ENCODE measurements at places on chromosomes 7 and 10.

GRCh38 chr10:86363833-86364490 lies 2.6 kb downstream of the GRID1 start:
- no peak for DNase-seq

GRCh38 chr10:72375585-72375984 lies 20.9 kb upstream of the DNAJB12 start:
- no peak for DNase-seq

GRCh38 chr10:129808092-129808983 lies 155.7 kb downstream of the EBF3 start:
- DNase-seq = no peak

- no peak for DNase-seq
Measured at GRCh38 chr7:70091362-70091761, 493.1 kb downstream of the AUTS2 start.

DNA sequence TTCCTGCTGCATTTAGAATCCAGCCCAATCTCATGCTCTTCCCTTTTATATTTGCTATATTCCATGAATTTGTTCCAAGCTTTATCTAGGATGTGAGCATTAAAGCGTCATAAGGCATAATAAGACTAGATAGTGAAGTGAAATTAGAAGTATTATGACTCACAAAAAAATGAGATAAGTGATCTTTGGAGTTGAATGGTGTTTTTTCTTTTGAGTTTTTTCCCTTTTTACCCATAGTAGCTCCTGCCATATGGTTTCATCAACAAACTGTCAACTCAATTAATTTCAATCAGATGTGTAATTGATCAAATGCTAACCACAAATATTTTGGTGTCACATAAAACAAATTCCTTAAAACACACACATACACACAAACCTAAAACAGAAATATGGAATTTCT lies 17.0 kb downstream of the KLHDC10 start:
- DNase-seq = no peak

DNA sequence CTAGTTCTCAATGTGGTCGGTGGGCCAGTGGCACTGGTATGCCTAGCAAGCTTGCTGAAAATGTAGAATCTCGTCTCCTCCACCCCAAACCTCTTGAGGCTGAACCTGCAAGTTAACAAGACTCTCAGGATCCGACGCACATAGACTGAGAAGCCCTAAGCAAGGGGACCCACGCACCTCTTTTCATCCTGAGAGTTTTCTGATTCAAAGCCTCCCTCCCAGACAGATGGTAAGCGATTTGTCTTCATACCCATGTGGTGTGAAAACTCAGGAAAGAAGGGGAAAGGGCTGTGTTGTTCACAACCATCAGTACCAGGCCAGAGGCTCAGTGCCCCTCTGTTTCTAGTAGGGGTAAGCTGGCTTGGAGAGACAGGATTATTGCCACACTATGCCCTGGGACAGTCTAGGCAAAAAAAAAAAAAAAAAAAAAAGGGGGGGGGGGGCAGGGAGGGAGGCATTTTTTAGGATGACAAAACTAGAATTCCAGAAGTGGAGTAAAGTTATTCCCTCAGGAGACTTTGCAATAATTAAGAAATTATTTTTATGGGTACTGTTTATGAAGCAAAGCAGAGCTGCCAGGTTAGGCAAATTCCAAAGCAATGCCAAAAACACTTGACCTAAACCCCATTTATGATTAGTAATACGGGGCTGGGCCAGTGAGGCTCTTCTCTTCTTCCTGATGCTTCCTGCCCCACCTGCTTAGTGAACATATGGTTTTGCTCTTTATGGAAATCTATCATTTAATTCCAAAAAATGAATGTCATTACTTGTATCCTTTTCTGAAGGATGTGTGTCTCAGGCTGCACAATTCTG lies 117.6 kb upstream of the PDLIM1 start:
- DNase-seq = no peak

GRCh38 chr10:98528166-98528804 lies 81.5 kb upstream of the HPS1 start:
- no peak for DNase-seq

DNA sequence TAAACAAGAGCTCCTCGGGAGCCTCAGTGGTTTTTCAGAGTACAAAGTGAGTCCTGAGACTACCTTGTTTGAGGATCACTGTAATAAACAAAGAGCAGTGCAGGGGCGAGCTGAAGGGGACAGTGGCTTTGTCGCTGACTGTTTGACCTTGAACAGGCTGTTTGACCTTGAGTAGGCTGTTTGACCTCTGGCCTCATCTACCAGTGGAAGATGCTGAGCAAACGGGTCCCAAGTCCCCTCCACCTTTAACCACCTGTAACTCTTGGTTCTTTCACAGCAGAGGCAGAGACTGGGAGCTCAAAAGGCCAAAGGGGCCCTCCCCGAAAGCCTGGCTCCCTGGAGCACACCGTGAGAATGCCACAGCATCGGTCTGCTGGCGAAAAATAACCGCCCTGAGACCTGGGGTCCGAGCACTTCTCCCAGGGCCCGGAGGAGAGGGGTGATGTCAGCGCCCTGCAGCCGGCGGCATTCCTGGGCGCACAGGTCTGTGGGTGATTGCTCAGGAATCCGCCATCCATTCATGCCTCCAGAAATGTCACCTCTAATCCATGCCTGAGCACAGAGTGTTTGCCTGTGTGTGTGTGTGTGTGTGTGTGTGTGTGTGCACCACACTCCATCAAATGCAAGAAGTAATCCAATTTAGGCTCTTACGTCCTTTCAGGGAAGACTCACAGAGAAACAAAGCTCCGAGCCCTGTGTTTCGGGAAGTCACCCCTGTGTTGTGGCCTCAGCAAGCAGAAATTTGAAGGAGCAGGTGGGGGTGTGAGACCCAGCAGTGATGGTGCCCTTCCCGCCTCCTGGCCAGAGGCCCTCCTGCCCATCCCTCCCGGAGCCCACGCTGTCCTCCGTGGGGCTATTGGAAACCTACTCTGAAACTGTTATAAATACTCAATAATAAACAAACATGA lies 66.5 kb downstream of the ASB13 start:
- no peak for DNase-seq

DNA sequence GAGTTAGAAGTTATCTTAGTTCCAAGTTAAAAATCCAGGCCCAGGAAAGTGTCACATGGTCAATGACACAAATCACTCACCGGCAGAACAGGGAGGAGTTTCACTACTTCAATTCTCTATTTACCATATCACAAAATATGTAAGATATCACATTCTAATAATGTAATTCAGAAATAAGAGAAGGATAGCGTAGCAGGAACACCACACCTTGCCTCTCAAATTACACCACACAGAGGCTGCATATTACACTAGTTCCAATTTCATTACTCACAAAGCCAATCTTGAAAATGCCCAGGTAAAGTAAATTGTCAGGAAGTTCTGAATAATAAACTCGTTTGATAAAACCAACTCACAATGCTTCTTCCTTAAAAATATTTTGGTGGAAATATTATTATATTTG lies 169.2 kb downstream of the CTTNBP2 start:
- DNase-seq = no peak

GRCh38 chr7:4182605-4183300 lies 499.3 kb upstream of the FOXK1 start:
- no peak for DNase-seq

GRCh38 chr10:93991596-93992284 lies 2.0 kb upstream of the PLCE1 start:
- DNase-seq = no peak

- no peak for DNase-seq
Measured at GRCh38 chr10:118978316-118978997, 51.1 kb upstream of the NANOS1 start.

- no peak for DNase-seq
Measured at GRCh38 chr7:1357601-1358271, 101.5 kb downstream of the MICALL2 start.

DNA sequence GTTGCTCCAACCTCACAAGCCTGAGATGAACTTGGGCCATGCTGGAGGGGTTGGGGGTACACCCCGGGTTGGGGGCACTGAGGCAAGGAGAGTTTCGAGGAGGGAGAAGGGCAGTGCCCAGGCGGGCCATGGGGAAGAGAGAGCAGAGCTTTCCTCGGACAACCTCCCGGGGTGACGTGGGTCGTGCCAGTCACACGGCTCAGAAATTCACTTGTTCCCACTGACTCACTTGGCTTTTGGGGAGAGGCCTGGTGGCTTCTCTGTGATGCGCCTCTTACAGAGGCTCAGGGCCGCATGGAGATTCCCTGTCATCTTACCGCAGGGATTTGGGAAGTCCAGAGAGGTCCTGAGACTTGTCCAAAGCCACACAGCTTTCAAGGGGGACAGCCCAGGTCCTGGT lies 2.9 kb downstream of the LAT2 start:
- DNase-seq = no peak

GRCh38 chr10:87837445-87837844 lies 19.4 kb upstream of the ATAD1 start:
- no peak for DNase-seq

DNA sequence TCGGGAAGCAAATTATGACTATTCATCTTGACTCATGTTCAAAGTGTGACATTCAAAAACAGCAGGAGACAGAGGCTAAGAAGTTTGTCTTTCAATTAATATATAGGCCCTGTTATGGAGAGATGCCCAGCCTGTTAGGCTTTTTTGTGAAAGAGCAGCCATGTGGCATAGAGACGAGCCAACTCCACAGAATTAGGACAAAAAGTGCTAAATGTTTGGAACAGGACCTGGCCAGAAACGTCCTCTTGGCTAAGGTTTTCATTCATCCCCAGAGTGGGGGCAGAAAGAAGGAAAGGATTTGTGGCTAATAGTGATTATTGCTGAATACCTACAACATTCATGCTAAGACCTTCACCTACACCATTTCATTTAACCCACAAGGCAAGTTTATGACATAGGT lies 324.7 kb upstream of the NPVF start:
- no peak for DNase-seq

- DNase-seq = no peak
Measured at GRCh38 chr10:74934100-74934812, 107.9 kb downstream of the KAT6B start.

- no peak for DNase-seq
Measured at GRCh38 chr7:80287400-80288174, 153.0 kb downstream of the GNAI1 start.

- DNase-seq = no peak
Measured at GRCh38 chr10:84075226-84076046, 63.9 kb upstream of the GHITM start.

- peak; percentile 23 for DNase-seq
Measured at GRCh38 chr10:79938728-79939406, 10.0 kb downstream of the SFTPD start.

- no peak for DNase-seq
Measured at GRCh38 chr7:25752154-25752553, 399.8 kb upstream of the NFE2L3 start.

GRCh38 chr10:129932182-129932581 lies 31.9 kb downstream of the EBF3 start:
- no peak for DNase-seq

DNA sequence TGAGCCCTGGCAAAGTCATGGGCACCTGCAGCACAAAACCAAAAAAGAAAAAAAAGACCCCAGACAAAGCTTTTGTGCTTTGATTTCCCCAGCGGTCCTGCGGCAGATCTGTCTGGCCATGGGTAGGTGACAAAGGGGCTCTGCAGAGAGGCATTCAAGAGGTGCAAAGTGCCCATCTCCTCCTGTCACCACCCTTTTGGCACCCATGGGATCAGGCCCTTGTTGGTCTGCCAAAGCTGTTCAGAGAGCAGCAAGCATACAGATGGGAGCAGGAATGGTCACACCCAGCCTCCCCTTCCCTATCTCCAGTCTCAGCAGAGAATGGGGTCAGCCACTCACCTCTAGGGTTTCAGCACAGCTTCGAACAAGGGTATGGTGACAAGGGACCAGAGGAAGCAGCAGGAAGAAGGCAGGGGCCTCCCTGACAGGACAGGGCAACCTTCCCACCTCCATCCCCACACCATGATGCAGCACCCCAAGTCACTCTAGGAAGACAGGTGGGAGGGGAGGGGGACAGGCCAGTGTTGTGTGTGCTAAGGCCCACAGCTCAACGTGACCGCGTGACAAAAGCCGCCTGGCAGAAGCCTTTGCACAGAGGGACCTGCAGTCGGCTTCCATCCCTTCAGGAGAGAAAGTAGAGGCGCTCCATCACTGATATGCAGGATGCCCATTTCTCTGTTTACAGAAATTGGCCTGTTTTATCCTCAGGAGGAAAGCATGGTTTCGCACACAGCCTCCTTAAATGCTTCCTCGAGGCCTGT lies 6.3 kb downstream of the CAMK2G start:
- no peak for DNase-seq

- DNase-seq = no peak
Measured at GRCh38 chr10:121531076-121531829, 67.0 kb downstream of the FGFR2 start.

DNA sequence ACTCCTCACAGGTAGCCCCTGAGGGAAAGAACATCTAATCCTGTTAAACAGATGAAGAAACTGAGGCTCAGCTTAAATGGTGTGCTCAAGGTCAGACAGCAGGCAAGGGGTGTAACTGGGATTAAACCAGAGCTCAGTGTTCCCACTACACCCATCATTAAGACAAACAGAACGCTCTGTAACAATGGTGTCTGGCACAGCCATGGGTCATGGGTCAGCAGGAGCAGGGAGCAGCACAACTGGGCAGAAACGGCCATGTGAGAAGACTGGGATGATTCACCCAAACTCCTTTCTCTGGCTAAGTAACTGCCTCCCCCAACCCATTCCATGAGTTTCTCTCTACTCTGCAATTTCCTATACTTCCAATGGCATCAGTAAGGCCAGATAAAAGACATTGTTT lies 85.5 kb upstream of the PDE1C start:
- DNase-seq = no peak

GRCh38 chr7:37365405-37365804 lies 83.3 kb downstream of the ELMO1 start:
- DNase-seq = no peak

DNA sequence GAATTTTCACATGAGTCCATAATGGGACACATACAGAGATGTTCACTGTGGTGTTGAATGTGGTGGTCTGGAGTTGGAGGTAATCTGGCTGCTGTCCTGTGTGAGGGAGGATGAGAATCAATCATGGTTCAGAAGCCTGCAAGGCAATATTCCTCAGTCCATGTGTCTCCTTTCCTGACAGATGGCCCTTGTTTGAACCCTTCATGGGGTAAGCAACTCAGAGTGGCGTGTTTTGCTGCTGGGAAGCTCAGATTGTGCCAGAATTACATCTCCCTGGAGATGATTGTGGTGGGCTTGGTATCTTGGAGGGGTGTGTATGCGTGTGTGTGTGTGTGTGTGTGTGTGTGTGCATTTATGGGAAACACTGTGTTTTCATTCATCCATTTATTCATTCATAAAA lies 44.5 kb upstream of the COMTD1 start:
- no peak for DNase-seq

Measured in GM18507 (cell line).